ENCODE measurements at places on chromosomes 4 and X. TPM values are rescaled to one million over a fixed set of nuclear protein-coding genes. Genes with fewer than 3 reads are reported as not detected.

- DNase-seq: no peak
Measured at GRCh38 chr4:125758438-125758837, 443.7 kb downstream of the FAT4 start.

Gene SPACA5
- polyA plus RNA-seq: not detected

DNA sequence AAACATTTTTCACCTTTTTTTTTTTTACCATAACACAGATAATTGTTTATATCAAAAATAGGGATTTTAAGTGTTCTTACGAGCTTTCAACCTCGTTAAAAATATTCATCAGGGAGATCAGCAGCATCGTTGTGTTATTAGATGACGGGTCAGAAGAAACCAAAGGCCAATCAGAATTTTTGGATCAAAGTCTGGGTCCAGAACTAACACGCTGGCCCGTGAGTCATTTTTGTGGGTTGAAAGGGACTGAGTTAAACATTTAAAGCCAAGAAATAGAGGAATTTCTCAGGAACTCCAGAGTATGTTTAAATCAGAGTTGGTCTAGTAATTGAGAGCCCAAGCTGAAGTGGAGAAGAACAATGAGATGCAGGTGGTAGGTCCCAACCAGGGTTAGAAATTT is 170.8 kb downstream of the TLL1 start:
- no peak for DNase-seq

DNA sequence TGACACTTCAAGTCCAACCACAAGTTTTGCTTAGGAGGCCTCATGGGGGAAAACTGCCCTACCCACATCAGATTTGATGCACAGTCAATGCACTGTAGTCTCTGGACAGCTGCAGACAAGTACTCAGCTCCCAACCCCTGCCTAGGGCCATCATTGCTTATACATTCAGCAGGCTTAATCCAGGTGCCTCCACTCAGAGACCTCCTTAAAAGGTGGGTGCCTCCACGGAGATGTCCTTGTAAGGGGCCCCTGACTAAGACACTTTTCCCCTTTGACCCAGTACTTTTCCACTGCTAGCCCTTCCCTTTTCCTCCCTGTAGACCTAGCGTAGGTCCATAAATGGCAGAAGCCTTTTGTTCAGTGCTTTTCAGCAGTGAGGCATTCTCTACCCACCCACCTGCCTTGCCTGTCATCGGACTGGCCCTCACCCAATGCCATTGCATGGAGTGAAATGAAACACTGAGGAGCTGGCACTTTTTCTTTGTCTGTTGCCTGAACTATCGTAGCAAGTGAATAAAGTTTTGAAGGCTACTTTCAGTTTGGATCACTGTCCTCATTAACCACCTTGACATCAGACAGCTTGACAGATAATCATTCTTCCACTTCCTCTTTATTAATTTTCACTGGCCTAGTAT is 23.8 kb upstream of the PLK4 start:
- DNase-seq: no peak

Gene PABPC5
- 7.0 TPM for polyA plus RNA-seq

- DNase-seq: no peak
Measured at GRCh38 chr4:152289941-152290340, 246.0 kb downstream of the FBXW7 start.

DNA sequence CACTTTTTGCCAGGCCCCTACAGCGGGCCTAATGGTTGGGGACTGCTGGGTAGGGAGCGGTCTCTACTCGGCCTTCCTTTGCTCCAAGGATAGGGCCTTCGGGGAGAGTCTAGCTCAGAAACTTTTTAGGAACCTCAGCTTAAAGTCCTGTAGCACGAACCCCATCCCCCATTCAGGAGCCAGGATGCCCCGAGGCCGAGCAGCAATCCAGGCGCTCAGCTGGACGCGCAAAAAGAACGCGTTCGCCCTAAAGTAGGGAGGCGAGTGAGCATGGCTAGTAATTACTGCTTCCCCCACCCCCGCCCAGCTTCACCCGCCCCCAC is 9.7 kb downstream of the POU4F2 start:
- DNase-seq: no peak

Gene AREG
- 0.31 TPM for polyA plus RNA-seq

DNA sequence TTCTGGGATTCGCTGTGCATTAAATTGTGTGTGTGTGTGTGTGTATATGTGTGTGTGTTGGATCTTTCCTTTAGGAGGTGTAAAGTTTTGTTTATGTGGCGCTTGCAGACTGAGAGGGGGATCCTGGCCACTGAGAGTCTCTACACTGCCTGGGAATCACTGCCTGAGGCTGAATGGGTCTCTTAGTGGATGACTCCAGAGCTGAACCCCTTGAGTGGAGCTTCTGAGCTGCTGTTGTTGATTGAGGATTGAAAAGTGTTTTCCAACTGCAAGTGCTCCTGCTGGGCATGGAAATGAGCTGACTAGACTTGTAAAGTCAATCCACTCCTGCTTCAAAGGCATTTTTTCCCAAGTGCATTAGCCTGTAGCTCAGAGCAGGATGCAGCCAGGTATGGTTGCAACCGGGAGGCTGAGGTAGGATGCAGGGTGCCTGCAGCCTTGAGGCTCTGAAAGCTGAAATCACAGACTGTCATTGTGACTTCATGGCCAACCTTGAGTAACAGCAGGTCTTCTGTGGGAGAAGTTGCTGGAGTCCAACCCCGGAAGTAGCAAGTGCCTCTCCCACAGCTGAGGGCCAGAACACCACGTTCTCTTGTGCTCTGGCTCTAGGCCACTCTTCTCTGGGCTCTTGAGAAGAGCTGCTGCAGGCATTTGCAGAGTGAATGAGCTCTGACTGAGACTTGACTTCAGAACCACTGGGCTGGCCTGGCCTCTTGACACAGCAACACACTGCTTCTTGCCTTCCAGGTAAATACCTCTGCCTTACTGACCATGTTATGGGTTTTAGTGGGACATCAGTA is at the start of gene TBX22:
Gene TBX22 (plus strand): TSS at position 613 of the 800 bp plus-strand sequence. CDS start 7,517 bp downstream, outside the sequence.
- DNase-seq: no peak

DNA sequence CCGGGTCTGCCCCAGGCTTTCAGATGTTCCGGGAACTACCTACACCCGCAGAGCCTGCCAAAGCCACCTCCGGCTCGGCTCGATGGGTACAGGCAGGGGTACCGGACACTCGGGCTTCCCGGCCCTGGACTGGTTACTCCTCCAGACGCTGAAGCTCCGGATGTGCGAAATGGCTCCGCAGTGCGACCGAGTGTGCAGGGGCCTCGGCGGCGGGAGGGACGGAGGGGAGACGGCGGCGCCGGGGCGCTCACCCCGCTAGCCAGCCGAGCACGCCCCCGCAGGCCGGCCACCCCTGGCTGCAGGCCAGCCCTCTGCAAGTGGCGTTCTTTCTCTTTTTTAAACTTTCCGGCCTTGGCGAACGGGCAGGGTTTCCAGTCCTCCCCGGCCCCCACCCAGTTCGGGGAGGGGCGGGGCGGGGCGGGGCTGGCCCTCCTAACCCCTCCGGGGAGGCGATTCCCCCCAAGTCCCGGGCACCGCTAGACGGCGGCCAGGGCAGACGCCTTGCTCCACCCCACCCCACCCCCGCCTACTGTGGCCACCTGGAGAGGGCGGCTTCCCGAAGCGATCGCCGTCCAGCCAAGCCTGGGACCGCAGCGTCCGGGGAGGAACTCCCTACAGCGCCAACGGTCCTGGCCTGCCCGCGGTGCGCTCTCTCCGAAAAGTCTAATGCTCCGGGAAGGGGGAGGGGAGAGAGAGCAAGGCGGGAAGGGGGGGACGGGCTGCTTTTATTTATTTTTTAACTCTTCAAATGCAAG is 7.5 kb downstream of the BCOR start:
- no peak for DNase-seq

- DNase-seq: peak; percentile 22
Measured at GRCh38 chr4:147173797-147174432, 228.3 kb upstream of the TTC29 start.

Gene ZCCHC13
- polyA plus RNA-seq: not detected

Gene ITGB1BP2
- 1.2 TPM for polyA plus RNA-seq

DNA sequence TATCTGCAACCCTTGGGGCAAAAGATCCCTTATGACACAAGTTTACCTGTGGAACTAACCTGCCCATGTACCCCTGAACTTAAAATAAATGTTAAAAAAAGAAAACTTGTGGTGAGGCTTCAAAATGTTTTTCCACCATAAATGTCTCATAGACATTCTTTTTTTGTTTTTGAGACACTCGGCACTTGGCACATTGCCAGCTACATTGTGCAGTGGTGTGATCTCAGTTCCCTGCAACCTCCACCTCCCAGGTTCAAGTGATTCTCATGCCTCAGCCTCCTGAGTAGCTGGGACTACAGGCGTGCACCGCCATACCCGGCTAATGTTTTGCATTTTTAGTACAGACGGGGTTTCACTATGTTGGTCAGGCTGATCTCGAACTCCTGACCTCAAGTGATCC is 528.9 kb upstream of the CXorf51A start:
- no peak for DNase-seq

Gene ETDB
- polyA plus RNA-seq: not detected

Gene BMPR1B
- polyA plus RNA-seq: 25.4 TPM

- DNase-seq: no peak
Measured at GRCh38 chr4:112731715-112732114, 94.8 kb downstream of the LARP7 start.

Gene GSX2
- polyA plus RNA-seq: not detected

DNA sequence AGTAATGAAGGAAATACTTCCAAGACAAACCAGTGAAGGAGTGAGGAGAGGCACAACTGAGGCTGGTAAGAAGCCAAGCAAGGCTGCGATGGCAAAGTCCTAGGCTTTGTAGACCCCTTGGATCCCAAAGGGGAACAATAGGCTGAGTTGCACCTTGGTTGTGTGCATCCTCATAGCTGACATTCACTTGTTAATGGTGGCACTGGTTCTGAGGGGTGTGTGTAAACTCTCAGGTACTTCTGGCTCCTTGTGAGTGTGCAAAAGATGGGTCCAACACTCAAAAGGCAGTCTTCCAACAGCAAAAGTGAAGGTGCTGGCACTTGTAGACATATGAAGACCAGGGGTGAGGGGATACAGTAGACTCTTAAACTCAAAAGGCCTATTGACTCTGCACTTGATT is 60.5 kb downstream of the CCNG2 start:
- DNase-seq: no peak

DNA sequence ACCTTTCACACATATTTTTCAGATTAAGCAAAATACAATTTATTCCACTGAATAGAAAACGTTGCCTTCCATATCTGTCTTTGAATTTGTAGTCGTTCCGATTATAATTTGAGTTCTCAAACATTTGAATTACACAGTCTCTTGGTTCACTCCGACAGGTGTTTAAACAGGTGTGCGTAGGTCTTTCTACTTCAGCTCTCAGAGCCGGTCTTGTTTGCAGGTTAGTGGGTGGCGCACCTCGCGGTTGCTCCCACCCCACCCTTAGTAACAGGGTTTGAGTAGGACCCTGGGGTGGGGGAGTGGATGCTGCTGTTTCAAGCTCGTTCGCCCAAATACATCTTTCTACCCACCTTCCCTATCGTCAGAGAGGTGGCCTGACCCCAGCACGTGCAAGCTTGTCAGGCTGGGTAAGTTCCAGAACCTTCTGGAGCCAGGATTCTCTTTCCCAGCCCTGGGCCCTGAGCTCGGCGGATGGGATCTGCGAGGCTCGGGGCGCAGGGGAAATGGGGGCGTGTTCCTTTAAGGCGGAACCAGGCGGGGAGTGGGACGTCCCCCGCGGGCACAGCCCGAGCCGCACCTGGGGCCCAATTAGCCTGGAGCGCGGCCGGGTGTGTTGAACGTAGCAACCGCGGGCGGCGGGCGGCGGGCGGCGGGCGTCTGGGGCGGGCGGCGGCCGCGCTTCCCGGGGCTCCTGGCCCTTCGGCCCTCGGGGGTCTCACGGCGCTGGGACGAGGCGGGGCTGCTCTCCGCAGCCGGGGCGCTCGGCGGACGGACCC is at the start of gene FAM149A:
Gene FAM149A (plus strand): TSS at position 591 of the 776 bp plus-strand sequence.
- DNase-seq: no peak

GRCh38 chrX:98501426-98501825 is 1617.7 kb downstream of the RPA4 start:
- no peak for DNase-seq

GRCh38 chr4:184384810-184385557 is 89.4 kb downstream of the IRF2 start:
- DNase-seq: no peak

Gene VCX
- polyA plus RNA-seq: not detected

DNA sequence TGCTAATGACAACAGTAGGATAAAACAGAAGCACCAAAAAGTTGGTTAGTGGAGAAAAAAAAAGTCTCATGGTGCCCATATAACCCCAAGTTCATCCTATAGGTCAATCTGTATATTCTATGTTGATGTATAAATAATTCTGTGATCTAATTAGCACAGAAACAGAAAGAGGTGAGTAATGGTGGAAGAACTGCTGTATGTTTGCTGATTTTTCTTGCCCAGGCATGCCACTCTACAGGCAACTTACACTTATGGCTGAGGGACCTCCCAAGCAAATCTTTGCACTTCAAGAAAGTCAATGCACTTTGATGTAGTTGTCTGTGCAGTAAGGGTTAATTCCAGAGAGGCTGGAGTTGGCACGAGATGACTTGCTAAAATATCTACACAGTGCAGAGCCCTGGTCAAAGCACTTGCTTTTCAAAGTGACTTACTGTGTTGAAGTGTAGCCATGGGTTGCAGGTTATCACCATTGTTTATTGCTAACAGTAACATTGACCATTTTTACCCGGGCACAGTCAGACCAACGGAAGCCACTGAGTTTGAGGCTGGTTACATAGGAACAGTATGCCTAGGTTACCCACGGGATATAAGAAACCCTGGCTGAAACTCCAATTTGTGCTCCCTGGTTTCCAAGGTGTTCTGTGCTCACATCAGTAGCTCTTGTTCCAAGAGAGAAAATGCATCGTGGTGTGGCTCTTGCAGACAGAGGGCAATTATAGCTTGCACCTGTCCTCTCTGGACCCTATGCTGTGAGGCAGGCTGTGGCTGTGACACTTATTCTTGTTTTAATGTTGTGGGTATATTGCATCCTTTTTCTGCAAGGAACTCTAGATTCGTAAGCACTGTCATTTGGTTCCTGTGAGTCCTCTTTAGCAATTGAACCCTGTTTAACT is 141.3 kb upstream of the FTHL17 start:
- no peak for DNase-seq

- no peak for DNase-seq
Measured at GRCh38 chr4:76212851-76213414, 691 bp downstream of the SCARB2 start.

Gene AMOT
- polyA plus RNA-seq: 68.0 TPM

- no peak for DNase-seq
Measured at GRCh38 chr4:86416081-86416480, 56.2 kb upstream of the MAPK10 start.

GRCh38 chr4:168208957-168209614 is 109.5 kb downstream of the DDX60 start:
- DNase-seq: no peak

Gene ENOX2
- polyA plus RNA-seq: 18.5 TPM

Gene PARM1
- polyA plus RNA-seq: 62.7 TPM

- DNase-seq: no peak
Measured at GRCh38 chr4:186534056-186534455, 21.3 kb downstream of the MTNR1A start.

- no peak for DNase-seq
Measured at GRCh38 chr4:62377700-62378099, 1177.6 kb downstream of the ADGRL3 start.

- no peak for DNase-seq
Measured at GRCh38 chr4:152680988-152681603, 1.3 kb upstream of the TMEM154 start.

Gene LIN54
- 16.1 TPM for polyA plus RNA-seq

- DNase-seq: no peak
Measured at GRCh38 chrX:134898440-134898839, 92.4 kb upstream of the SMIM10 start.

Gene DCAF4L1
- polyA plus RNA-seq: 0.17 TPM

GRCh38 chr4:38371391-38371851 is 292.6 kb upstream of the KLF3 start:
- no peak for DNase-seq

Gene GYG2
- 16.7 TPM for polyA plus RNA-seq
